ENCODE measurements at places on chromosomes 1 and 21. TPM values are rescaled to one million over a fixed set of nuclear protein-coding genes. Genes with fewer than 3 reads are reported as not detected.
A peak's percentile ranks its signal among the peaks of the same experiment; 100 is the strongest.

S100B gene
- total RNA-seq = 31.8 TPM

C1orf87 gene
- total RNA-seq = not detected

ZBTB40 gene
- 11.1 TPM for total RNA-seq

TRAPPC3 gene
- 78.2 TPM for total RNA-seq

BEND5 gene
- 1.6 TPM for total RNA-seq

CDK18 gene
- under 0.01 TPM for total RNA-seq

SH2D5 gene
- total RNA-seq = 0.20 TPM

NPPA gene
- total RNA-seq = not detected

NENF gene
- total RNA-seq = 54.1 TPM

MPZ gene
- total RNA-seq = 0.39 TPM

FLG gene
- total RNA-seq = under 0.01 TPM

PSMA5 gene
- 99.8 TPM for total RNA-seq

KIAA0040 gene
- 1.2 TPM for total RNA-seq

NEXN gene
- total RNA-seq = 1.7 TPM

MROH9 gene
- not detected for total RNA-seq

CDC20 gene
- 410 TPM for total RNA-seq

S100A5 gene
- total RNA-seq = 2.2 TPM

- DNase-seq = peak; percentile 29
Observed at GRCh38 chr1:23483321-23484252, at the start of gene ASAP3. Gene ASAP3, minus strand, starts transcription at chr1:23484179. Its CDS starts 46 bp downstream, at chr1:23484133.

- peak; percentile 3 for DNase-seq
Observed at GRCh38 chr1:14681182-14681581, 82.7 kb downstream of the KAZN start.

- DNase-seq = peak; percentile 27
Observed at GRCh38 chr1:162892906-162893611, 32.1 kb upstream of the CCDC190 start.

- no peak for DNase-seq
Observed at GRCh38 chr1:173661271-173661670, 8.4 kb downstream of the ANKRD45 start.

DNA sequence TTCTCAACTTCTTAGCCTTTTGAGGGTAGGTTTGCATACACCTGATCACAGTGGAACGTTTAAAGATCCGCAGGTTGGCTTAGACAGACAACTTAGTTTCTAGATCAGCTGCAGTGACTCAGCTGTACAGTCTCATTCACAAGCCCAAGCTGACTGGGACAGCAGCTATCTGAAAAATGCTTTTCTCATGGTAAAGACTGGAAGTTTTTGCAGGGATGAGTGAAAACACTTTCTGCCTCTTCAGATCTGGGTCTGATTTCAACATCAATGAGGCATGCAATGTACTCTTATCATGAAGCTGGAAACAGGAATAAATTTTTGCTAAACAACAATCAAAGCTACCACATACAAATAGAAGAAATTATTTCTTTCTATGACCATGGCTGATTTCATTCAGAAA lies 61.1 kb upstream of the PTBP2 start:
- DNase-seq = no peak

- no peak for DNase-seq
Observed at GRCh38 chr1:232334246-232334645, 295.7 kb downstream of the SIPA1L2 start.

DNA sequence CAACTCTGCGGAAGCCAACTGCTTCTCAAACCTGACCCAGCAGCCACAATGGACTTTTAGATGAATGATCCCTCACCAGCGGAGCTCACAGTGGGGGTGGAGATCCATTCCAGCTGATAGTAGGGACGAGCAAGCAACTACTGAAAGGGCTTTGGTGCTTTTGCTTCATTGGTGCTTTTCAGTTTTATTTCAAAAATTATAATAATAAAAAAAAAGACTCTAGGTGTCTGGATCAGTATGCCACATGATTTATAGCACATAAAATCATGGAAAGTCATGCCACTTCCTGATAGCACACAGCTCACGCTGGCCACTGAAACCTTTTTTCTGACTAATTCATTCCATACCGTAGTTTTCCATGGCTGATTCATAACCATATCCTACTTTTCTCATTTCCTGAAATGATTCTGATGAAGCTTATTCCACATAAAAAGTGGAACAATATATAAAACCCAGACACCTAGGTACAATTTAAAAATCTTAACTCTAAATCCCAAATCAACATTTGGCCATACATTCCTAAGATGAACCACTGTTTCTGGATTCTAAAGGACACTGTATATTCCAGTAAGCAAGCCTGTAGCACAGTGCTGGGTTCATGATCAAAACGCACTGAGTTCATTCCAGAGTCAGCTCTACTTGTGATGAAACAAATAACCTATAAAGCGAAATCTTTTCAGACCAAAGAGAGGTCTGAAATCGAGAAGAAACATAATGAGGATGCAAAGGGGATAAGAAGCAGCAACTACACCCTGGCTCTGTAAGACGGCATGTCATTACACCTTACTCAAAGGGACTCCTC lies 41.3 kb upstream of the KCNE1 start:
- peak; percentile 73 for DNase-seq

DNA sequence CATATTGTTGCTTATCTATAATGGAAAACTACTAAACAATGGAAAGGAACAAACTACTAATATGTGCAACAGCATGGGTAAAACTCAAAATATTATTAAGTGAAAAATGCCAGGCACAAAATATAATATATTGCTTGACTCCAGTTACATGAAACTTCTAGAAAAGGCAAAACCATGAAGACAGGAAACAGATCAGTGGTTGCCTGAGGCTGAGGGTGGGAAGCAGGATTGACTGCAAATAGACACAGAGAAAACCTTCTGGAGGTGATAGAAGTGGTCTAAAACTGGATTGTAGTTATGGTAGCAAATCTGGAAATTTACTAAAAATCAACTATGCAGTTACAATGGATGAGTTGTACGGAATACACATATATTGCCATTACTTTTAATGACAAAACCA lies 29.5 kb upstream of the SLC44A3 start:
- DNase-seq = peak; percentile 50

- DNase-seq = no peak
Observed at GRCh38 chr1:84550826-84551225, 23.4 kb downstream of the CTBS start.

DNA sequence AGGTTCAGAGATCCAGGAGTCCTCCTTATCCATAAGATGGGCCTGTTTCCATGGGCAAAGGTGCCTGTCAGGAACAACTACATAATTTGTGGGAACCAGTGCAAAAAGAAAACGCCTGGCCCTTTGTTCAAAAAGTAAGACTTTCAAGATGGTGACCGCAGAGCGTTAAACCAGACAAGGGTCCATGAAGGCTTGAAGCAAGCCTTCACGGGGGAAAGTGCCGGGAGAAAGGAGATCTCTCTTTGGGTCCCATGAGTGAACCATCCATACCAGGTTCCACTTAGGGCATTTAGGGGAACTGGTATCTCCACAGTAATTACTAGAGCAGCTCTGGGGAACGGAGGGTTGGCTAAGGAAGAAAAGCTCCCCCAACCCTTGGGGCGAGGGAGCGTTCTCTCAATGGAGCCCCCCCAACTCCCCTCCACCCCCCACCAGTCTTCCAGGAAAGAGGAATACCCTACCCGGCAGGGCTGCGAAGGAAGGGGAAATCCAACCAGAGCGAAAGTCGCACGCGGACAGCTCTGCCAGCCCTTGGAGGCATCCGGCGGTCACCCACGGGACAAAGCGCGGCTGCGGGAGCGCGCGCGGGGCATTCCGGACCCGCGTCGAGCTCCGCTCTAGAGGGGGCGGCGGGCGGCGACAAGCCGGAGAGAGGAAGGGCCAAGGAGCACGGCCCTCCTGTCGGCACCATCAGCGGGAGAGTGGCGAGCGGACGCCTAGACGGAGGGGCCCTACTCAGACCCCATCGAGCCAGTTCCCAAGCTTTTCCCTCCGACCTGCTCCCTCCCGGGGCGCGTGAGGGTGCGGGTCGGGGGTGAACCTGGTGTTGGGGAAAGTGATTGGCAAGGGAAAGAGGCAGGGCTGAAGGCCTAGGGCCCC lies 687 bp upstream of the RASSF5 start:
- no peak for DNase-seq

- no peak for DNase-seq
Observed at GRCh38 chr21:35448876-35449599, 399.9 kb upstream of the RUNX1 start.

DNA sequence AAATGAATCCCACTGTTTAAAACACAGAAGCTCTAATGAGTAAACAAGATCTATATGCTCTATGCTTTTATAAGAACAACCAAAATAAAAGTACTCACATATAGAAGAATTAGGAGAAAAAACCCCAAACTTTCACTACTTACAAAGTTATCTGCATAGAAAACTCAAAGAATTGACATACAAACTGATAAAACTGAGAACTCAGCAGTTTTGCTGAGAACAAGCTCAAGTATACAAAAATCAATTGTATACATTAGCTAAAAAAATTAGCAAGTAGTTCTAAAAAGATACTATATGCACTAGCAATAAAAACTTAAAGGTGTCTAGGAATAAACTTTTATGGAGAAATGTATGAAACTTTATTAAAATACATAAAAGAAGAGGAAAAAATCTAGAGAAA lies 186.2 kb upstream of the KAZN start:
- no peak for DNase-seq

DNA sequence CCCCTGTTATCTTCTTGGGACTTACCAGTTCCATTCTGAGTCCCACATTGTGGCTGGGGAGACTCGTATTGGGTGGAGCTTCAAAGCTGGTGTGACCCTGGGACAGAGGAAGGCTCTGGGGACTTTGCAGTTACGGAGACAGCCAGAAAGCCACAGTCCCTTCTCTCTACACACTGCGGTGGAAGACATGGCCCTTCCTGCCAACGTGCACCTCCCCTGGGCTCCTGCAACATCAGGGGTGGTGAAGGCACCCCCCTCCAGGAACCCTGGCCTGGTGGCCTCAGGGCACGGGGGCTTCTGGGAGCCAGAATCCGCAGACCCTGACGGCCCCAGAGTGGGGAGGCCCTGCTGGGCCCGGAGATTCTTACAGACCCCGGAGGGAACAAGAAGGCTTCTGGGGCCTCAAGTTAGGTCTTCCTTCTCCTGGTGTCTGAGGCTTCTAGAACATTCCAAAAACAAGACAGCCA lies 113.0 kb downstream of the SIK1 start:
- DNase-seq = no peak

GRCh38 chr1:215682232-215682631 lies 115.1 kb downstream of the KCTD3 start:
- no peak for DNase-seq

DNA sequence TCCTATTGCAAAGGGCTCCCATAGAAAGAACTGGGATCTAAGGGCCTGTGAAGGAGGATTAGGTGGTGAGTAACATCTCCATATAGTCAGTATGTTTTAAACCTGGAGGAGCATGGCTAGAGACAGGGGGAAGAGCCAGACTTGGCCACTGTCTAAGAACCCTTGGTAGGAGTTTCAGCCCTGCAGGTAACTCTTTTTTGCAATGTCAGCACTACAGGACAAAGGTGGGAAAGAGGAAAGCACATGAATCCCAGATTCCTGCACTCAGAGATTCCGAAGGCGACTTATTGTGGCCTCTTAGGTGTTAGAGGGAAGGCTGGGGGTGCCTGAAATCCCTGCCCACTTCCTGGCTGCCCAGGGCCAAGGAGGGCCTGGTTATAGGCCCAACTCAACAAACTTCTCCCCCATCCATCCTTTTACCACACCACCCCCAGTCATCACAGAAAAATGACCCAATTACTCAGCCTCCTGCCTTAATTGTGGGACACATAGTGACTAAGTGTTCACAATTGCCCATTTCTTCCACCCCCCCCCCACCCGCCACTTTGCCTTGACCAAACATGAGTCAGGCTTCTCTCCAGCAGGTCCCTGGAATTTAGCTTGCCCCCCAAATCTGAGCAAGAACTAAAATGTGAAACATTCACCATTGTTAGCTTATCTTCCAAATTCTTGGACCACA lies 1.9 kb upstream of the NTNG1 start:
- DNase-seq = peak; percentile 43

- no peak for DNase-seq
Observed at GRCh38 chr1:29833581-29833980, 597.3 kb downstream of the PTPRU start.

- peak; percentile 2 for DNase-seq
Observed at GRCh38 chr1:236862615-236863211, 67.6 kb downstream of the MTR start.

DNA sequence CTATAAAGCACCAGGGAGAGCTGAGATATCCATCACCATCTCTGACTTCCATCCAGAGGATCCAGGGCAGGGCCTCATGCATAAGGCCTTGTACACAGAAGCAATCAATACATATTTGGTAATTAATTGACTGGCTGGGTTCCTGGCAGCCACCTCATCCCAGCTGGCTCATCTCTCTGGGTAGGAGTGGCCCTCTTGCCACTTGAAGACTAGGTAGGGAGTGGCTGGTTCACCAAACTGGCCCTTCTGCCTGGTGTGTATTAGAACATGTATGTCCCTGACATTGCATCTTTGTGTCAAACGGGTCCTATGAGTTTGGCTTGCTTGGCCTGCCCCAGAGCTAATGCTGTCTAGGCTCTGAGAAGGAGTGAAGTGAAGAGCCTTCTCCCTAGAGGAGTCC lies 11.8 kb downstream of the NUAK2 start:
- DNase-seq = no peak

DNA sequence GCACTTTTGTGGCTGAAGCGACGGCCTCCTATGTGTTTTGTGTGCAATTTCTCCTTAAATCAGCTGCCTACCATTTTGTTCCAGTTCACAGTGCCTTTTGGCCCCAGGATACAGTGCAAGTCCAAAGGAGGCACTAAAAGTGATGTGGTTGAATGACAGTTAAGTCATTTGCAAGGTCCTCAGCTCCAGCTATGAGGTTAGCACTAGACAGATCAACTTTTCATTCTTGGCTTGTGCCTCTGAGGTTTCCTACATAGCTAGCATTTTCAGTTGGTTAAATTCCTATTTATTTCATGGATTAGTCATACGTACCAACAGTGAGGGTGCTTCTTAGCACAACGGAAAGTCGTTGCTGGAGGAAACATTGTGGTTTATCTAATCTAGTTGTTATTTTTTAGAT lies 59.3 kb upstream of the NTPCR start:
- DNase-seq = peak; percentile 97

GRCh38 chr1:47024141-47024801 lies 802 bp downstream of the CYP4X1 start:
- DNase-seq = no peak
